HuH-7.5 (cell line): ENCODE measurements at places on chromosomes 2 and 18.

DNA sequence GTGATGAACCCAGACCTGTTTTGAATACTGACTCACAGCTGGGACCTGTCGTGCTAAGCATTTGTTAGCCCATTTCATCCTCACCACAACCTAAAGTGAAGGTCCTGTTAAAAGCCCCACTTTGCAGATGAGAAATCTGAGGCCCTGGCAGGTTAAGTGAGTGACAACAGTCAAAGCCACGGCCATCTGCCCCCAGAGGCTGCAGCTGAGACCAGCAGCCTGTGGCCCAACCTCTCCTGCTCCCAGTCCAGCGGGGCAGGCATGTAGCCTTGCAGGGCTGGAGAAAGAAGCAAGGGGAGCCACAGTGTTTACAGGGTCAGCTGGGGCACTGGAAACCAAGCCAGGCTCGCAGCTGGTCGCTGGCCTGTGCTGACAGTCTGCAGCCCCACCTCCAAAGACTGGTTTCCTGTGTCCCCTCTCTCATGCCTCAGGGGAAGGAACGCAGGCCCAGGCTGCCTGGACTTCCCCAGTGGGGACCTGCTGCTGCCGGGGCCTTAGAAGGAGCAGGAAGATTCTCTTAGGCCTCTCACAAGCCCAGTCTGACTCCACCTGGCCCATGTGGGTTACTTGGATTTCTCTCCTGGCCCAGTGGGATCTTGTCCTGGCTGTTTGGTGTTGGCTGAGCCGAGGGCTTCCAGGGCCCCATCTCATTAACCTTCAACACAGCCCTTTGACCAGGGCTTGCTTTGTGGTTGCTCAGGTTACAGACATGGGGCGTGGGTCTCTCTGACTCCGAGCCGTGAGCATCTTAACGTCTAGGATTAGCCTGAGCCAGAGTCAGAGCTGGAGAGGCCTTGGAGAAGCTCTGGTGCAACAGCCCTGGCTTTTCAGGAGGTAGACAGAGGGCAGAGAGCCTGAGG is 1.7 kb downstream of the INPP5D start:
- DNase-seq = peak; percentile 66

- no peak for DNase-seq
These were observed 138.3 kb upstream of the TACR1 start for GRCh38 chr2:75337619-75338018.

DNA sequence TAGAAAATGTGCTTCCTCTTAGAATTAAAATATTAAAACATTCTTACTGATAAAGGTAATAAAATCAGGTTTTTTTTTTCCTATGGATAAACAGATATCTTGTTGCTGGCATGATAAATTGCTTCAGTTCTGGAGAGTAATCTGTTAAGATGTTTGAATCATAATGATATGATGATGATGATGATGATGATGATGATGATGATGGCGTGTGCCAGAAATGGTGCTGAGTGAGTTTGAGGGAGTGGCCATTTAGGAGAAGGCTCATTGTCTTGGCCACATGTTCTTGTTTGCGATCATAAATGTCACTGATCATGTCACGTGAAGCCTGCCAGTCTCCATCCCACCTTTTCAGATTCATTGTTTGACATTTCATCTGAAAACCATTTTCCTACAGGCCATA is 35.0 kb downstream of the ADAM23 start:
- no peak for DNase-seq

GRCh38 chr2:1339388-1340140 is 73.7 kb upstream of the TPO start:
- no peak for DNase-seq

- DNase-seq = no peak
These were observed 257.4 kb downstream of the DOK6 start for GRCh38 chr18:69658103-69658502.

DNA sequence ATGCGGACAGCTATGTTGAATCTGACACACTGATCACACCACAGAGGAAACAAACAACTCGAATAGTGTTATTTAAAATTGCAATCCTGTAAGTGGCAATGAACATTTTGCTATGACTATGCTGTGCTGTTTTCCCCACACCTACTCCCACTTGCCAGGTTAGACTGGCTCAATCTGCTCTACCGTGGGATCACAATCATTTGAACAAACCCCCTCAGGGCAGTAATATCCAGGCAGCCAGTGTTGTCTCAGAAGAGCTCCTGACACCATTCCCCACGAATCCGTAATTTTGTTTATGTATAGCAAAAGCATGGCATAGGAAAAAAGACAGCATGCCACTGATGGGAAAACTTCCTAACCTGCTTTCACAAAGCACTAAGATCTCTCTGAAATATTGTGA is 284.3 kb downstream of the ERBB4 start:
- DNase-seq = no peak

DNA sequence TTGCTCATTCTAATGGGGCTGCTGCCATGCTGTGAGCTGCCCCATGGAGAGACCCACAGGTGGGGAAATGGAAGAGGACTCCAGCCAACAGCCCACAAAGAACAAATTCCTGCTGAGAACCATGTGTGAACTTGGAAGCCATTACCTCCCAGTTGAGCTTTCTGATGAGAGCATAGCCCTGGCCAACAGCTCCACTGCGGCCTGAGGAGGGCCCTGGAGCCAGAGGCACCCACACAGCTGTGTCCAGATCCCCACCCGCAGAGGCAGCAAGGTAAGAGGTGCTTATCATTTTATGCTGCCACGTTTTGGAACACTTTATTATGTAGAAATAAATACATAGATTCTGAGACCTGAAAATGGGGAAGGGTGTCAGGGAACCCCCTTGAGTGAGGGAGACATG is 44.2 kb upstream of the OTOS start:
- DNase-seq = no peak

- DNase-seq = no peak
These were observed 396.7 kb upstream of the DCC start for GRCh38 chr18:51943281-51943680.

DNA sequence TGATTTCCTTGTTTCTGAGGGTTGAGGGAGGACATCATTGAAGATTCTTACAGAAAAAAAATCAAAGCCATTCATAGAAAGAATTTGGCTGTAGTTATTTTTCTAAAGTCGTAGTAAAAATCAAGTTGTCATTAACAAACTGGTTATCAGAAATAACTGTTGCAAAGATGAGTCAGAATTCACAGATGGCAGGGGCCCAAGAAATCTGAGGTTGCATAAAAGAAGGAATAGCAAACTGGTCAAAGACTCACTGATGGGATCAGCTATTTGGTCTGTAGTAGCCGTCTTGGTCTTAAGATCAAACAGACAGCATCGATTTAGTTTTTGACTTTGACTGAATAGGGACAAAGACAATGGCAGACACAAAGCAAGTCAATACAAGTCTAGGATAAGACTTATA is 334.3 kb downstream of the FIGN start:
- DNase-seq = no peak

DNA sequence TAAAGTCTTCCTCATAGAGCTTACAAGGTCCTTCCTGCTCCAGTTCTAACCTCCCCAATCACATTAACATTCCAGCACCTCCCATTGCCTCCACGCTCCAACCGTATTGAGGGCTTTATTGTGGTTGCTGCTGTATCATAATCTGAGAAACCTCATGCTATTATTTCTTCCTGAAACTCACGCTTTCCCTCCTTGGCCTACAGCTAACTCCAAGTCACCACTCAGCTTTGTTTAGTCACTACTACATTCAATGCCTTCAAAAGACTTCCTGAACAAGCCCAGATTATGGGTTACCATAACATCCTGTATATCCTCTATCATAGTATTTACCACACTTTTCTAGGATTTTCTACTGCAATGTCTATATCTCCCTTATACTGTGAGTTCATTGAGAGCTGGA is 230.4 kb downstream of the IKZF2 start:
- DNase-seq = no peak

DNA sequence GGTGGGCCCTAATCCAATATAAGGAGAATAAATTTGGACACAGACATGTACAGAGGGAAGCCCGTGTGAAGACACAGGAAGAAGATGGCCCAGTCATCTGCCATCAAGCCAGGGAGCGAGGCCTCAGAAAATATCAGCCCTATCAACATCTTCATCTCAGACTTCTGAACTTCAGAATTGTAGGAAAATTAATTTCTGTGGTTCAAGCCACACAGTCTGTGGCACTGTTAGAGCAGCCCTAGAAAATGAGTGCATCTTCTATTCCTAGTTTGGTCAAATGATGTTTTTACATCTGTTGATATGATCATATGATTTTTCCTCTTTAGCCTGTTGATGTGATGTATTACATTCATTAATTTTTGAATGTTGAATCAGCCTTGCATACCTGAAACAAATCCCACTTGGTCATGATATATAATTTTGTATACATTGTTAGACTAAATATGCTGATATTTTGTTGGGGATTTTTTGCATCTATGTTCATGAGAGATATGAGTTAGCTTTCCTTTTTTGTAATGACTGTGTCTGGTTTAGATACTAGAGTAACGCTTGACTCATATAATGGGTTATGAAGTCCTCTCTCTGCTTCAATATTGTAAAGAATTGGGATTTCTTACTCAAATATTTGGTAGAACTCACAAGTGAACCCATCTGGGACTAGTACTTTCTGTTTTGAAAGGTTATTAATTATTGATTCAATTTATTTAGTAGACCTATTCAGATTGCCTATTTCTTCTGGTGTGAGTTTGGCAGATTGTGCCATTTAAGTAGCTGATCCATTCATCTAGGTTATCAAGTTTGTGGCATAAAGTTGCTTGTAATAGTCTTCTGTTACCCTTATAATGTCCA is 451.4 kb downstream of the EIPR1 start:
- no peak for DNase-seq

DNA sequence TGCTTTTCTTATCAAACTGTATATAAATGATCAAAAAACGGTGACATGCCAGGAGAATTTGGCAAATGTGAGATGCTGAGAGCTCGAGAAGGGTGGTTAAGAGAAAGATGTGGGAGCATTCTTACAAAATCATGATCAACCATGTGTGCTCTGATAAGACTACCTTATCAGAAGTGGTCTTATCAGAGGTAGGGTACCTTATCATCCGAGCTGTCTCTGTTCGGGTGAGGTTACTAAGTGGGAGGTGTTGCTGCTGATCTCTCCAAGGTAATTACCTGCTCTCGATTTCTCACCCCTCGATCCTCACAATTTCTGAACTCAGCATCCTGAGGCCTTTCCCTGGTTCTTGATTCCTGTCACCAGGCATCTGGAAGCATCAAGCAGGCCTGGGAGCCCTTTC is 813.0 kb upstream of the ID2 start:
- no peak for DNase-seq

GRCh38 chr2:160271171-160272086 is 71.4 kb upstream of the ITGB6 start:
- DNase-seq = no peak

DNA sequence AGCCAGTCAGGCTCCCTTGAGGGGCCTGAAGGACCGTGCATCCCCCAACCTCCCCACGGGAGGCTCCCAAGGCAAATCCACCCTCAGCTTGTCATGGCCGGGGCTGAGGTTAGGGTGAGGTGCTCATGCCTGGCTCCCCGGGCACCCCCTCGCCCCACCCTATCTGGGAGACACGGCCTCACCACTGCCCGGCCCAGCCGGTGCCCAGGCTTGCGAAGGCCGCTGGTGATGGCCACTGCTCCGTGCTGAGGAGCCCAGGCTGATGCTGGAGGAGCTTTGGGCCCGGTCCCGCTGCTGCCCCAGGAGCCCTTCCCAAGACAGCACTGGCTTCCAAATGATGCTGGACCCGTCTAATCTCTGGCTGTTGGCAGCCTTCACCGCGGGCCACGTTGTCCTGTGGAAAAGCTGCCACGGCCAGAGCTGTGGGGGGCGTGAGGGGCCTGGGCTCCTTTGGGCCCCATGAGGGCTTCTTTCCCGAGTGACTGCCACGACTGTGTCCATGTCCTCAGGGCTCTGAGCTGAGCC is 135.7 kb upstream of the CTDP1 start:
- no peak for DNase-seq

DNA sequence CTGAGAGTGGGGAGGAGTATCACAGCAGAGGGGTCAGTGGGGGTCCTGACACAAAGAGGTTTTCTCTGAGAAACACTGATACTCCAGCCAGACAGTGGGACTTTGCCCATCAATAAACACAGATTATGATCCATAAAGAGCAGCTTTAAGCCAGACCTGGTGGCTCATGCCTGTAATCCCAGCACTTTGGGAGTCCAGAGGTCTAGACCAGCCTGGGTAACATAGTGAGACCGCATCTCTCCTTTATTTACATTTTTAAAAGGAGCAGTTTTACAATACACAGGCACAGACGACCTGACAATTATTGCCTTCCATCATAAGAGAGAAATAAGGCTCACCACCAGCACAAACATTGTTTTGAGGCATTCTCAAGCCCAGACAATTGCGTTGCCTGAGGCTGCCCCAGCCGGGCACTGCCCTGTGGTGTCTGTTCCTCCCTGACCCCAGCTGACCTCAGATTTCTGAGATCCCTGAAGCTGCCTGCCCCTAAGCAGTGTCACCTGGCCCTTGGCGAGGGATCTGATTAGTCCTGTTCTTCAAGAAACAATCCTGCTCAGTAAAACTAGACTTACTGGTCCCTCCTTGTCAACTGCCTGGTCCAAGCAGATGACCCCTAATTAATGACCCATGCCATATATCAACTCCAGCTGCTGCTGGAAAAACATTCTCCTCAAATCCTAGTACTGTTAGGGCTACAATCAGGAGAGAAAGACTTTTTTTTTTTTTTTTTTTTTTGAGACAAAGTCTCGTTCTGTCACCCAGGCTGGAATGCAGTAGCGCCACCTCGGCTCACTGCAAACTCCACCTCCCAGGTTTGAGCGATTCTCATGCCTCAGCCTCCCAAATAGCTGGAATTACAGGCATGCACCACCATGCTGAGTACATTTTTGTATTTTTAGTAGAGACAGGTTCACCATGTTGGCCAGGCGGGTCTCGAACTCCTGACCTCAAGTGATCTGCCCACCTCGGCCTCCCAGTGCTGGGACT is 59.4 kb upstream of the SOS1 start:
- peak; percentile 15 for DNase-seq

GRCh38 chr2:79906139-79906890 is 393.5 kb downstream of the CTNNA2 start:
- DNase-seq = no peak

DNA sequence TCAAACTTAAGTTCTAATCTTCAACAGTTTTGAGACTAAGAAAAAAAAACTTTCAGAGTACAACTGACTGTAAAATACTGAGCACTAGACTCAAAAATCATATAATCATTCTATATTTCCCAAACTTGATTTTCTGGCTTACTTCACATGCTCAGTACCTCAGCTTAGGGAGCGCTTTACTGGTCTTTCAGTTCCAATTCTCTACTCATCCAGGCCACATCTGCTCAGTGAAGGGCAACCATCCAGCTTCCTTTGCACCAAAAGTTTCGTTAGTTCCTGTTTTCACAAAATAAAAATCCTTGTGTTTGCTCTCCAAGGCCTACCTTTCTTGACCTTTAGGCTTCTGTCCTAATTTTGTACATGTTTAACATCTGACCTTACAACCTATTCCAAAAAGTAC is 287.6 kb upstream of the LRRTM1 start:
- DNase-seq = no peak

DNA sequence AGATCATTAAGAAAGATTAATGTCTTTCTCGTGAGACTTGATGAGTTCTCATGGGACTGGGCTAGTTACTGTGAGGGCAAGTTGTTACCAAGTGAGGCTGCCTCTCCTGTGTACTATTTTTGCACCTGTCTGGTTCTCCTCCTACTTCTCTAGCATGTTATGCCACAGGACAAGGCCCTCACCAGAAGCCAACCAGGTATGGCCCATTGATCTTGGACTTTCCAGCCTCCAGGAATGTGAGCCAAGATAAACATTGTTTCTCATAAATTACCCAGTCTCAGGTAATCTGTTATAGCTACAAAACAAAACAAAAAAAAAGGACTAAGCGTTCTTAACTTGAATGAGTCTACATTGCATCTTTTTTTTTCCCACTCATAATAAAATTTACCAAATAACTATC is 184.1 kb downstream of the CDH7 start:
- no peak for DNase-seq
